ENCODE measurements at places on chromosomes 3 and 15.

GRCh38 chr3:196051282-196052076 is 30.4 kb downstream of the TFRC start:
- DNase-seq: no peak

- DNase-seq: no peak
Measured at GRCh38 chr15:75136118-75136517, 65.6 kb upstream of the C15orf39 start.

DNA sequence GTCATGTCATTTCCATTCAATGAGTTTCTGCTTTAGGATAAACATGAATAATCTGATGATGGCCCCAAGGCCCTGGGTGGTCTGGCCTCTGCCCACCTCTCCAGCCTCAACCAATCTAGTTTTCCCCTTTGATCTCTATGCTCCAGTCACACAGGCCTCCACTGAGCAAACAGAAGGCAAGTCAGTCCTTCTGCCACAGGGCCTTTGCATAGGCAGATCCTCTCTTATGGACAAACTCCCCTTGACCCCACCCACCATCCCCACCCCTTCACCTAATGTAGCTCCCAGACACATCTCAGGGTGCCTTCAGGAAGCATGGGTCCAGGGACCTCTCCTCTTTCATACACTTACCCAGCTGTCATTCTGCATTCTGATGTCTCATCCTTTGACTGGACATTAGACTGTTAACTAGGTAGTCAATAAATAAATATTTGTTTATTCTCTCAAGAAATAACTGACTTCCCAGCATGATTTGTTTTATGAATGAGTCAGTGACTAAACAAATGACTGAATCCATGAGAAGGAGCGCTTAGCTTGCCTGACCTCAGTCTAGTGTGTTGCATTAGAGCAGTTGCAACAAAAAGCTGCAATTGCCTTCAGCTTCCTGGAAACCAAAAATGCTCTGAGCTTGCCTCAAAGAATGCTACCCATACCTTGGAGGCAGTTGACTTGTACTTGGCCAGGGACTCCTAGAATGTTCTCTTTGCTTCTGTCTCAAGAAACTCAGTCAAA is 386.6 kb upstream of the WNT5A start:
- no peak for DNase-seq

- DNase-seq: no peak
Measured at GRCh38 chr3:139199421-139200010, 144.3 kb upstream of the MRPS22 start.

- DNase-seq: peak; percentile 51
Measured at GRCh38 chr3:128489927-128490649, 2.9 kb downstream of the GATA2 start.

DNA sequence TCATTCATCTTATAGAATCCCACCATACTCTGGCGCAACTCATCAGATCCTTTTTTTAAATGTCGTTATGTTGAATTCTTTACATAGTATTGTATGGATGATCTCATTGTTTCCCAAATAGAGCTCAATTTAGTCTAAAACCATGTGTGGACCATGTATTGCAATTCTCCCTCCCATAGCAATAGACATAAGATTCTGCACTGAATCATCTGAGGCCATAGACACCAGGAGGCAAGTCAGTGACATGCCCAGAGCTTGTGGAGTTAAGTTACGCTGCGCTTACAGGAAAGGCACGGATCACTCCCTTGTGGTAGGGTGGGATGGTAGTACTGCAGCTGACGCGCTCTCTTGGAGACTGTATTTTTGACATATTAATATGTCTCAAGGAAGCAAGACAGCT is 211.0 kb downstream of the GABRB3 start:
- no peak for DNase-seq

GRCh38 chr15:39807791-39808190 is 25.1 kb upstream of the FSIP1 start:
- no peak for DNase-seq

- DNase-seq: no peak
Measured at GRCh38 chr3:122255757-122256439, 69.2 kb upstream of the CSTA start.

GRCh38 chr15:49847423-49848281 is 226.8 kb downstream of the DTWD1 start:
- DNase-seq: no peak

GRCh38 chr3:63479661-63480035 is 172.8 kb upstream of the SNTN start:
- no peak for DNase-seq

Data from body of pancreas (tissue), 4 donors.